ENCODE measurements at places on chromosomes 5 and 9. TPM values are rescaled to one million over a fixed set of nuclear protein-coding genes. Genes with fewer than 3 reads are reported as not detected.

Gene IFNA21
- total RNA-seq: not detected

Gene ARID3C
- not detected for total RNA-seq

Gene GDNF
- total RNA-seq: 0.85 TPM

Gene SPATA31D3
- total RNA-seq: not detected

Gene ST8SIA4
- 6.8 TPM for total RNA-seq

DNA sequence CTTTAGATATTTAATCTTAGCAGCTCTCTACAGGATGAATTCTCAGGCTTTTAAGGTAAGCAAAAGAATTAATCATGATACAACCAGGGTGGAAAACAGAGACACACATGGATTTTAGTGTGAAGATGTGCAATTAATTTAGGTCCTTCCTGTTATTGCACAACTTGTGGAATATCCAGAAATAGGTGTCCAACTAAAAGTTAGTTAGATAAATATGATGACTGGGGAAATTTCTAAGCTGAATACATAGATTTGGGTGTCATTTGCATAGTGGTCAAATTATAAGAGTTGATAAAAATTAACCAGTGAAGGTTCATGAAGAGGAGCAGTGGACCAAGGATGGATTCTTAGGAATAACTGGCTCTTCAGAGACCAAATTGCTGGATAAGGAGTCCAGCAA is 266.1 kb downstream of the PRR16 start:
- no peaks in the 10 kb centered on the region for H3K4me1 ChIP-seq
- no peak overlapping the region for H3K27ac ChIP-seq
- DNase-seq: no peak
- no peaks in the 10 kb centered on the region for H3K27me3 ChIP-seq
- H3K4me3 ChIP-seq: no peak overlapping the region
- no peaks in the 10 kb centered on the region for H3K36me3 ChIP-seq

DNA sequence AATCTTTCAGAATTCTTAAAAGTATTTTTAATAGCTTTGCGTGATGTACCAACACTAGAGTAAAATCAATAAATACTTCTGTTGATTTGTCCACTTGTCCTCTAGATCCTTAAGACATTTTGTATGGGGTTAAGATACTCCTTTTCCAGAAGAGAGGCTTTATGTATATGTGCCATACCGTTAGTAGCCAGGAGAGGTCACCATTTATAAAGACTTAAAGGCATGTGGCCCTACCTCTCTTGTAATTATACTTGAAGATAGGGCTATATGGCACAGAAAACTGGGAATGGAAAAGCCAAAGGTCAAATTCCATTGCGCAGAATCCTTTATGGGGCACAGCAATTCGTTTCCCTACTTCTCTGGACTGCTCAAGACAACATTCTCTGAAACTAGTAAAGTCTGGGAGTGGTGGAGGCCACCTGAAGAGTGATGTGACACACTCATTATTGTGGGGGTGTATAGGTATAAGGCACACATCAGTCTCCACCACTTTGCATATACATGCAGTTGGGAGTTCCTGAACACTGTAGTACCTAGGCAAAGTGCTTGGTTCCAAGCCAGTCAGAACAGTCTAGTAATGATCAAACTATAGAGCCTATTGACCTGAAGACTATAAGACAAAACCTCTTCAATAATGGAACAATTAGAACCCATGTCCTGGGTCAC is 140.1 kb upstream of the FBXL17 start:
- H3K27ac ChIP-seq: no peak overlapping the region
- no peaks in the 10 kb centered on the region for H3K27me3 ChIP-seq
- H3K4me3 ChIP-seq: no peak overlapping the region
- no peaks in the 10 kb centered on the region for H3K36me3 ChIP-seq
- no peak for DNase-seq
- H3K4me1 ChIP-seq: no peaks in the 10 kb centered on the region

GRCh38 chr9:121069396-121069795 is 5.4 kb upstream of the CNTRL start:
- H3K27ac ChIP-seq: no peak overlapping the region
- H3K4me1 ChIP-seq: no peaks in the 10 kb centered on the region
- DNase-seq: no peak
- no peaks in the 10 kb centered on the region for H3K36me3 ChIP-seq

GRCh38 chr9:21616082-21616778 is 134.1 kb upstream of the IFNE start:
- H3K4me1 ChIP-seq: no peaks in the 10 kb centered on the region
- no peaks in the 10 kb centered on the region for H3K36me3 ChIP-seq
- no peaks in the 10 kb centered on the region for H3K27me3 ChIP-seq
- no peak for DNase-seq

GRCh38 chr9:90259311-90260246 is 383.0 kb downstream of the DIRAS2 start:
- H3K27me3 ChIP-seq: no peaks in the 10 kb centered on the region
- no peak overlapping the region for H3K27ac ChIP-seq
- no peaks in the 10 kb centered on the region for H3K4me1 ChIP-seq
- no peaks in the 10 kb centered on the region for H3K36me3 ChIP-seq

DNA sequence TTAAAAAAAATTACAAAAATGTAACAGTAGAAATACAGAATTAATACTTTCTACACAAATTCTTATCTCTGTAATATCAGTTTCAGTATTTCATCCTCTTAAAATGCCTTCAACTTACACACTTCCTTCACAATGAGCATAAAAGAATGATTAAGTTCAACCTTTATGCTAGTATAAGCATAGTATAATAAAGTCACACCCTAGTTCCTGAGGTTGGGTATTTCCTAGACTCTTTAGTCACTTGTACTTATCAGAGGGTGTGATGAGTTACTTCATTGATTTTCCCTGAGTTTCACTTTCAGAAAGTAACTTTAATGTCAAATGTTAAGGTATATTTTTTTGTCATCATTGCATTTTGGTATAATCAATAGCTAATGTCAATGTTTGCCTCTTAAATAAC is 302.4 kb downstream of the PDE4D start:
- no peaks in the 10 kb centered on the region for H3K27me3 ChIP-seq
- DNase-seq: no peak
- H3K27ac ChIP-seq: no peak overlapping the region
- no peaks in the 10 kb centered on the region for H3K4me1 ChIP-seq
- no peak overlapping the region for H3K4me3 ChIP-seq

DNA sequence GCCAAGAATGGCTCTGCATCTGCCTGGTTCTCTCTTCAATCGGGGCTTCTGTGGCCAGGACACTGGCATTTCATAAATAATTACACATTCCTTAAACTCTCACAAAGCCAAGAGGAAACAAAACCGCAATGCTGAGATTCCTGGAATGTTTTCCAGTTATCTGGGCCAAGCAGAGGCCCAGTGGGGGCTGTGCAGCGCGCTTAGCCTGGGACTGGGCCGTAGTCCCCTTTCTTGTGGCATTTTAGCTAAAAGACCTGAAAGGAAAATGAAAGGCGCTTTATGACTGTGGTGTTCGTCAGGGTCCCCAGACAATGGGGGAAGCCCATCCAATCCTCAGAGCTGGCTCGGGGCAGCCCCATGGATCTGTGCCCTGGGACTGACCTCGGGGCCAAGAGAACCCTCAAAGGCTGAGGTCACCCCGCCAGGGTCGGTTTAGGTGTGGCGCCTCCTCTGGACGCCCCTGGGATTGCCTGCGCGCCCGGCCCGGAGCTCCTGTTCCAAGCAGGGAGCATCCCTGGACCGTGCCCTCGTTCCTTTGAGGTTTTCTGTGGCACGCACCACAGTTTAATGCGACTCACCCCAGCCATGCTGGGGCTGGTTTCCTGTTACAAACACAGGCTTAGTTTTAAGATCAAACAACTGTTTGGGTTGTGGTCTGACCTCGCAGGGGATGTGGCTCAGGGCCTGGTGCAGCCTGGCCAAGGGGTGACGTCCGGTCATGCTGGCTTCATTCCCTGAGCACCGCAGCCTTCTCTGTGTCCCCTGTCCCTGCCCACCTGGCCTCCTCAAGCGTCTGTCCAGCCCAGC is 51.5 kb upstream of the NKD2 start:
- no peak overlapping the region for H3K4me3 ChIP-seq
- no peak for DNase-seq
- no peaks in the 10 kb centered on the region for H3K4me1 ChIP-seq
- H3K27ac ChIP-seq: no peak overlapping the region

- H3K4me3 ChIP-seq: no peak overlapping the region
- DNase-seq: no peak
- H3K36me3 ChIP-seq: no peaks in the 10 kb centered on the region
- H3K27ac ChIP-seq: no peak overlapping the region
Measured at GRCh38 chr5:1477341-1477740, 32.1 kb upstream of the SLC6A3 start.

DNA sequence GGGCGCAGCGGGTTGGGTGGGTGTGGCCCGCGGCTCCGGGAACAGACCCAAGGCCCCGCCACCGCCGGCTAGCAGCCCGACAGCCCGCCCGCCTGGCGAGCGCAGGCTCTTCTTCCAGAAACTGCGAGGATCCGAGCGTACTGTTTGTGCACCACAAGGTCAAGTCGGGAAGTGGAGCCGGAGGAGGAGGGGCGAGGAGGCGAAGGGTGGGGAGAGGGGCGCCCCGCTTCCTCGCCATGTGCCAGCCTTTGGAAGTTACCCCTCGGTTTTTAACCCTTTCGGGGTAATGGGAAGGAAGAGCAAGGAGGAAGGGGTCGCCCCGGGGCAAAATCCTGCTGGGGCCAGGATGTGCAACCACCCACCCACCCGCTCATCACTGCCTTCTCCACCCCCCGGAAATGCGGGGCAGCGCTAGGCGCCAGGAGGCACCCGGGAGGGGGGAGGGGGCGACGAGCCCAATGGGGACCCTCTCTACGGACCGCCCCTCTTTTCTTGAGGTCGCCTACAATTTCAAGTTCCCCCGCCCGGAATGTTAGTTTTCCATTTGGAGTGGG is 1.1 kb upstream of the JADE2 start:
- no peaks in the 10 kb centered on the region for H3K27me3 ChIP-seq
- H3K27ac ChIP-seq: peak overlapping the region; percentile 93

DNA sequence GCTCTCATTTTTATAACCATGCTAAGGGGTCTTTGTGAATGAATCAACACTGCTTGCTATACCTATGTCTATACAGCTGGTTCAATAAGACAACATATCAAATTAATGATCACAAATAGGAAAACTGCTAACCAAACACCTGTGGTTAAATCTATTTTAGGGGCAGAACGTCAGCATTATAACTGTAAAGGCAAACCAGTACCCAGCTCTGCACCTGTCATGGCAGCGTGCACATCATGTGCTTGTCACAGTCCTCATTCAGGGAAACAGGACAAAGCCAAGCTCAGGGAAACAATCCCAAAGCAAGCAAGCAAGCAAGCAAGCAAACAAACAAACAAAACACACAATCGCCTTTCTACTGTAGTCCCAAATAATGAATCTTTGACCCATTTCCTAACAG is 277.7 kb upstream of the DAP start:
- DNase-seq: no peak
- no peaks in the 10 kb centered on the region for H3K4me1 ChIP-seq
- no peaks in the 10 kb centered on the region for H3K36me3 ChIP-seq
- no peak overlapping the region for H3K27ac ChIP-seq
- H3K27me3 ChIP-seq: no peaks in the 10 kb centered on the region
- H3K4me3 ChIP-seq: no peak overlapping the region

- DNase-seq: no peak
- H3K27me3 ChIP-seq: no peaks in the 10 kb centered on the region
- H3K36me3 ChIP-seq: no peaks in the 10 kb centered on the region
- H3K4me3 ChIP-seq: no peak overlapping the region
Measured at GRCh38 chr5:81759632-81760005, 8.7 kb upstream of the SSBP2 start.

- no peak overlapping the region for H3K27ac ChIP-seq
- H3K27me3 ChIP-seq: no peaks in the 10 kb centered on the region
- DNase-seq: peak; percentile 46
- no peaks in the 10 kb centered on the region for H3K36me3 ChIP-seq
- no peaks in the 10 kb centered on the region for H3K4me1 ChIP-seq
Measured at GRCh38 chr5:41270423-41271251, 57.3 kb upstream of the C6 start.

DNA sequence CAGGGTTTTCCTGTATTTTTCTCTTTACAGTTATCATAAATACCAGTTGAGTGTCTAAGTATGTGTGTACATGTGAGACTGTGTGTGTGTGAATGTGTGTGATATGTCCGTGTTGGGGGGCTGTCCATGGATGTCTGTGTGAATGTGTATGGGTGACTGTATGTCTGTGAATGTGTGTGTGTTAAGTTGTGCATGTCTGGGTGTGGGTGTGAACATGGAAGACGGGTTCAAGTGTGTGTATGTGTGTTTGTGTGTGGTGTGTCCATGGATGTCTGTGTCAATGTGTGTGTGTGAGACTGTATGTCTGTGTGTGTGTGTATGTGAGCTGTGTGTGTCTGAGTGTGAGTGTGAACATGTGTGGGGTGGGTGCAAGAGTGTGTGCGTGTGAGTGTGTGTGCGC is 55.0 kb downstream of the VAV2 start:
- no peak for DNase-seq
- H3K4me1 ChIP-seq: no peaks in the 10 kb centered on the region
- no peak overlapping the region for H3K27ac ChIP-seq
- no peaks in the 10 kb centered on the region for H3K36me3 ChIP-seq

GRCh38 chr9:107481035-107481434 is 8.5 kb downstream of the KLF4 start:
- H3K27ac ChIP-seq: peak overlapping the region; percentile 43
- H3K4me3 ChIP-seq: no peak overlapping the region
- H3K4me1 ChIP-seq: no peaks in the 10 kb centered on the region
- H3K27me3 ChIP-seq: no peaks in the 10 kb centered on the region

GRCh38 chr5:145681686-145682085 is 153.5 kb downstream of the PRELID2 start:
- no peaks in the 10 kb centered on the region for H3K4me1 ChIP-seq
- H3K36me3 ChIP-seq: no peaks in the 10 kb centered on the region
- H3K27me3 ChIP-seq: no peaks in the 10 kb centered on the region

DNA sequence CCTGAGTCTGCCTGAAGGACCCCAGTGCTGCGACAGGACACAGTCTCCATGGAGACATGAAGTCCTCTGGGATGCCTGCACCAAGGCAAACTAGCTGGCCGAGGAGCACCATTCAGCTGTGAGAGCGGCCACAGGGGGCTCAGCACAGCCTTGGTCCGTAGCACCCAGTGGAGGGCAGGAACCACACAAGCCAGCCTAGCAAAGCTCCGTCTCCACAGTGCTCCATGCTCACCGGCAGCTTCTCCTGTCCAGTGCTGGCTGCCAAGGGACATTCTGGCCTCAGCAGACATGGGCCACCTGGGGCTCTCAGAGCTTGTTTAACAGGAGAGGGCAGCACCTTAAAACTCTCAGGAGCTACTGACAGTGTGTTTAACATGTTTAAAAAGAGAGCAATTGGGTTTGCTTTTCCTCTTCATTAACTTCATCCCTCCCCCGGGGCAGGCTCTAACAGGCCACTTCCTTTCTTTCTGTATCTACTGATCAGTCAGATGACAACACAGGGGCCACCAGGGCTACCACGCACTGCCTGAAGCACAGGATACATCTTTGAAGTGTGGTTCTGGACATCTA is 57.0 kb downstream of the SECISBP2 start:
- H3K36me3 ChIP-seq: no peaks in the 10 kb centered on the region
- no peaks in the 10 kb centered on the region for H3K27me3 ChIP-seq
- no peak overlapping the region for H3K4me3 ChIP-seq
- no peak for DNase-seq

DNA sequence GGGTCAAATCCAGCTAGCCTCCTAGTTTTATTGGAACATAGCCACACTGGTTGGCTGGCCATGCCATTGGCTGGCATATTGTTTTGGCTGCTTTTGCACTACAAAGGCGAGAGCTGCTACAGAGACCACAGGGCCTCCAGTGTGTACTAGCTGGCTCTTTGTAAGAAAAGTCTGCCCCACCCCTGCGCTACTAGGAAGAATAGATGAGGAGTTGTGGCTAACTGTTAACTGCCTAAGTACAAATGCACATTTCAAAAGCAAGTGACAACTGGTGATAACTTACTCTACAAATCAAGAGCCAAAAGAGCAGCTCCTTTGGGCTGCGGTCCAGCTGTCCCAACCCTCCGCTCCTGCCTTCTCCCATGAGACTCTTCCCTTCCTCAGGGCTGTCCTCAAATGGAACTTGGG is 63.9 kb downstream of the SERINC5 start:
- no peaks in the 10 kb centered on the region for H3K36me3 ChIP-seq
- peak; percentile 26 for DNase-seq
- no peaks in the 10 kb centered on the region for H3K27me3 ChIP-seq
- H3K4me3 ChIP-seq: no peak overlapping the region
